ENCODE measurements at places on chromosomes 2 and 18. TPM values are rescaled to one million over a fixed set of nuclear protein-coding genes. Genes with fewer than 3 reads are reported as not detected.

SERPINB10 gene
- not detected for total RNA-seq

ZBTB7C gene
- 3.4 TPM for total RNA-seq

TPO gene
- total RNA-seq: not detected

COQ10B gene
- 57.6 TPM for total RNA-seq

EDAR gene
- total RNA-seq: not detected
